ENCODE measurements at places on chromosomes 16 and 17. TPM values are rescaled to one million over a fixed set of nuclear protein-coding genes. Genes with fewer than 3 reads are reported as not detected.

Gene ITGAE
- total RNA-seq: 18.3 TPM

Gene KCNJ18
- not detected for total RNA-seq

Gene FBXL16
- total RNA-seq: not detected

Gene P2RX5
- total RNA-seq: 0.94 TPM

Gene GABARAP
- total RNA-seq: 388 TPM

Gene COPS3
- total RNA-seq: 39.9 TPM

Gene ANKRD40CL
- not detected for total RNA-seq

Gene C1QTNF8
- not detected for total RNA-seq

Gene HAS3
- total RNA-seq: 1.8 TPM

Gene SLC47A2
- not detected for total RNA-seq

Gene ATAD5
- total RNA-seq: 0.74 TPM

Data from omental fat pad (tissue), 4 donors.